ENCODE measurements at places on chromosomes 7 and 10.

GRCh38 chr7:142443216-142444010 is 185.6 kb upstream of the PRSS58 start:
- no peak for DNase-seq

DNA sequence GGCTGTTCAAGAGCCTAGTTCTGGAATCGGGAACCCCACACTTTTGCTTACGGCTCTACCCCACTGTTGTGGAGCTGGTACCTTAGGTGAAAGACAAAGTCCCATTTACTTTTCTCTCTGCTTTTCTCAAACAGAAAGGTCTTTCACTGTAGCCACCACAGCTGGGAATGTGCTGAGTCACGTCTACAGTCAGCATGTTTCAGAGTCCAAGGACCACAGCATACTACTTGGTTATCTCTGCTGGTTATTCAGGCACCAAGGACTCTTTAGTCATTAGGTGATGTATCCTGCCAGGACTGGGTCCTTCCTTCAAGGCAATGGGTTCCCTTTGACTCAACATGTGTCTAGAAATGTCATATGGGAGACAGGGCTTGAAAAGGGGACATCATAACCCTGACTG is 266.8 kb upstream of the STEAP1 start:
- no peak for DNase-seq

DNA sequence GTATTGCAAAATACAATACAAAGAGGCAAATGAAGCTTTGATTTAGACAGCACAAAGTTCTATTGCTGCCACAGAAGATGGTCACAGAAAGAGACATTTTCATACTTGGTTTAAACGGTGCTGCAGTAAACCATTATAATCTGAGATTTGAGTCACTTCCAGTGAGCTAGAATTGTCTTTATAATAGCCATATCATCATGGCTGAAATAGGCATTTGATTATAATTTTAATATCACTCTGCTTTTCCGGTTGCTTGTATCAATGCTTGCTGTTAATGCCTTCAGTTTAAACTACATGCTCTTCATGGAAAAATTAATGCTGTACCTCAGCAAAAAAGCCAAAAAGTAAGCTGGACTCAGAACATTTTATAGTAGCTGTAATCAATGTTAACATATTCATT is 48.5 kb downstream of the CPEB3 start:
- DNase-seq, result no peak

GRCh38 chr10:26057466-26057865 is 123.4 kb downstream of the MYO3A start:
- DNase-seq, result no peak

GRCh38 chr10:68576118-68576517 is 16.0 kb downstream of the TET1 start:
- DNase-seq, result no peak

GRCh38 chr7:134362587-134363483 is 46.1 kb upstream of the SLC35B4 start:
- no peak for DNase-seq

GRCh38 chr7:154853727-154854095 is 149.2 kb downstream of the PAXIP1 start:
- DNase-seq, result no peak

DNA sequence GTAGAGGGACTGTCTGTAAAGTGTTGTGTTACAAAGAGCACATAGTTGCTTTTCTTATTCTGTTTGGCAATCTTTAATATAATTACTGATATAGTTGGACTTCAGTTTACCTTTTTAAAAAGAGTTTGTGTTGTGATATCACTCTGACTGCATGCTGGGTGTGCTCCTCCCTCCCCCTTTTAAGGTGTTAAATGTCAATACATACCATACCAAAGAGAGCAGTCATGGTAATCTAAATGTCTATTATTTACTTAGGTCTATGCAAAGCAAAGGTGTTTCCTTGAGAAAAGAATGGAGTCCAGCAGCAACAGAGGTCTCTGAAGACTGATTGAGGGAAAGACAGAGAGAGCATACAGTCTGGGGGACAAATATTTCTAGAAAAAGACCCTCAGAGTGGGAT is 275.1 kb upstream of the NRP1 start:
- DNase-seq, result no peak

- no peak for DNase-seq
Measured at GRCh38 chr10:15197276-15197675, 28.8 kb upstream of the NMT2 start.

GRCh38 chr10:93059975-93060886 is at the start of gene CYP26C1:
Gene CYP26C1, plus strand, starts transcription at chr10:93060798. Its CDS starts 466 bp downstream, at chr10:93061264.
- no peak for DNase-seq

DNA sequence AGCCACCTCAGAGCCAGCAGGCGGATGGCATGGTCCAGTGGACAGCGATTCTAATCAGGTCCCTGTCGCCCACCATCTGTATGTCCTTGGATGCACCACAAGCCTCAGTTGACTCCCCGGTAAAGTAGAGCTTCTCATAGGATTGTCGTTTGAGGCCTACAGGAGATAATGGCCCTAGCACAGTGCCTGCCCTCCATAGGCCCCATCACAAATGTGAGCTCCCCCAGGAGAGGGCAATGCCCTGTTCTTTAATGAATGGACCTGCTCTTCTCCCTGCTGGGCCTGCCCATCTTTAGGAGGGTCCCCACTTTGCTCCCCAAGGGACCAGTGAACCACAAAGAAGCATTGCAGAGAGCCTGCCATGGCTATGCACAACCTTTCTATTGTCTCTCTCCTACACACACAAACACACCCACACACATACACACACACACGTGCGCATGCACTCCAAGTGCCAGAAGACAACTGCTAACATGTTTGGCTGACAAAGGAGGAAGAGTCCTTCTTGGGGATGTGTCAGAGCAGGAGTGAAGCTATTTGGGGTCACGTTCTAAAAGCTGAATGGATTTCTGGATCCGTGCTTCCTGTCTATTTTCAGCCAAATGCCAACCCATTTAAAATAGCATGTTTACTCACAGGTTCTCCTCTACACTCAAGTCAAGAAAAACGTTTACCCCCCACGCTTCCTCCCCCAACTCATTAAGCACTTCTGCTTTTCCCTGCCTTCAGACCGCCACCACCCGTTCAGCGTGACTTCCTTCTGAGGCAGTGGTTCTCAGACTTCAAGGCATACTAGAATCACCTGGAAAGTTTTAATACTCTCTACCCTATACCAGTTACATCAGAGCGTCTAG is 196.1 kb downstream of the GRID1 start:
- no peak for DNase-seq

DNA sequence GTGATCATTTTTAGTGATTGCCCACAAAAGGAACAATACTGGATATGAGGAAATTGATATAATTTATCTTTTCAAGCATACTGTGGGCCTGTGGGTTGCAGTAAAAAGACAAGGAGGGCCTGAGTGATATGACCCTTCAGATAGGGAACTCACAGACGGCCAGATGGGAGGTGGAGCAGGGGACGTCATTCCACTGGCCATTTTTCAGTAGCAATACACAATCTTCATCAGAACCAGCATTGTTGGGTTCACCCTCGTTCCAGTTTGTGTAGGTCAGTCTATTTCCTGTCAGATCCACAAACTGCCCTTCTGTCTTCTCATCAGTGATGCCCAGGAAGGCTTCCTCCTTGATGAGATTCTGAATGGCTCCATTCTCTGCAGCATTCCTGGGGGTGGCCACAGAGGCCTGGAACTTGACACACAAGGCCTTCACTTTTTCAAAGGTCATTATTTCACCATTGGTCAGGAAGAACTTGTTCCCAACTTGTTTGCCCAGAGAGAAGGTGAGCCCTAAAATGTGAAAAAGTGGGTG is 4.5 kb downstream of the MBL2 start:
- no peak for DNase-seq

- peak; percentile 87 for DNase-seq
Measured at GRCh38 chr7:151083071-151083823, at the start of gene TMUB1. Gene TMUB1, minus strand, starts transcription at chr7:151083493. Its CDS starts 930 bp downstream, at chr7:151082563.

GRCh38 chr7:115678086-115678982 is 352.2 kb downstream of the TFEC start:
- no peak for DNase-seq

DNA sequence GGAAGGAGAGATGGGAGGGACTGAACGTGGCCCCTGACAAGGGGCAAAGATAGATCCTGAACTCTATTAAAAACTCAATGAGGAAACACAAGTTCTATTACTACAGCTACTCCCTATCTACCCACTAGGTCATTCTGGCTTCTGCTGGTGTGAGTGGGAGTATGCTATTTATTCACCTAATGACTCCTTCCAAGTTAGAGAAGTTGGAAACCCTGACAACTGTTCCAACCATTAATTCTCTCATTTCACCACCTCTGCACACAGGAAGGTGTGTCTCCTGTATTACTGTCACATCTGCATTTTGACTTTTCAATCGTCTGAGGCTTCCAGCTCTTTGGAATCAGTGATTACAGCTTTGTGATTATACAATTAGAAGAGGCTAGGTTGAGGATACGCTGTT is 169.4 kb upstream of the ADO start:
- DNase-seq, result no peak

GRCh38 chr7:105399043-105399725 is 10.5 kb upstream of the SRPK2 start:
- DNase-seq, result no peak

All from T-helper 17 cell (primary cell).